ENCODE measurements at places on chromosomes 6 and 20.

- DNase-seq = no peak
Measured at GRCh38 chr20:41386502-41387427, 20.1 kb upstream of the EMILIN3 start.

DNA sequence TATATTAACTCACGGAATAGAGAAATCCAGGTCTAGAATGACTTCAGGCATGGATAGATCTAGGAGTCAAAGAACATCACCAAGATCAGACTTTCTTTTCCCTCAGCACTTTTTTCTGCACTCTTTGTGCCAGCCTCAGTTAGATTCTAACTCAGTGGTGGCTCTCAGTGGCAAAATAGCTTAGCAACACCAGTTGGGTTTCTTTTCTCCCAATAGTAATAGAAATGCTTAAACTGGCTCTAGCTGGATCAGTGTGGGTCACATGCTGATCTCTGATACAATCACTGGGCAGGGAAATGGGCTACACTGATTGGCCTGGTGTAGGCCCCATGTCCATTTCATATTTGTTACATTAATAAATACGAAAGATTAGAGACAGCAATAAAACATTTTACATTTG lies 44.2 kb upstream of the ARFGEF2 start:
- no peak for DNase-seq

DNA sequence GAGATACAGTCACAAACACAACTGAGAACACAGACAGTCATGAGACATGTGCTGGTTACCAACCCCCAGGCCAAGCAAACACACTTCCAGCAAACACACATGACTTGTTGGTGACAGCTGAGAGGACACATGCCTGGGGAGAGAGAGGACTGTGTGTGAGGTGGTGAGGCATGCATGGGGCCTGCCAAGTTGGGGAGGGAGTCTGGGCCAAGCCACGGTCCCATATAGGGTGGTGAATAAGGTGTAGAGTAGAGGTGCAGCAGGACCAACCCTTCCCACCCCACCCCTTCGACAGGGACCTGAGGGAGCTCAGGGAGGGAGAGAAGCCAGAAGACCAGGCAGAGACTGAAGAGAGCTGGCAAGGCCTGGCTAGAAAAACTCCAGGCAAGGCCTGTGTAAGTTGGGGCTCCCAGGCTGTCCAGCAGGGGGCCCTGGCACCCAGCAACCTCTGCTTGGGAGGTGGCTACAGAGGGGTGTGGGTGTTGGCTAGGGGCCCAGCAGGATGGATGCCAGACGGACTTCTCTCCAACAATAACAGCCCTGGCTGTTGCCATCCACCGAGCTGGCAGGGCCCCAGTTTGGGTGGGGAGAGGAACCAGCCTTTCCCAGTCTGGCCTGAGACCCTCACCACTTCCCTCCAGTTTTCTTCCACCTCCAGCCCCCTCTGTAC lies 2.0 kb upstream of the SLC29A1 start:
- peak; percentile 66 for DNase-seq

DNA sequence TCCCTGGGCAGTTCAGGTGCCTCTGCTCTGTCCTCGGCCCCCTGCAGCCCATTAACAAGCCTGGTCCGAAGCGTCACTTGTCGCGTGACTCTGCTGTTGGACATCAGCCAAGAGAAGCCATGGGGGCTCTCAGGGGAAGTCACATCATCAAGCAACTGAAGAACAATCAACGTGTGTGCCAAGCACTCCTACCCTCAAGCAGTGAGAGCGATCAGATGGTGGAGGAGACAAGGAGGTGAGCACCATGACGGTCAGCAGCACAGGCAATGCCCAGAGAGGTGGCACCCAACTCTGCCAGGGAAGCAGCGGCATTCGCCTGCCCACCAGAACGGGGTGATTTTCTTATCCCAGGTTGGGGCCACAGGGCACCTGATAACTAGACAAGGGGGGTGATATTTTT lies 132.7 kb downstream of the AGPAT4 start:
- DNase-seq = no peak

GRCh38 chr20:31723069-31723318 lies 326 bp upstream of the BCL2L1 start:
- DNase-seq = no peak

GRCh38 chr6:119339941-119340456 lies 9.6 kb downstream of the MAN1A1 start:
- DNase-seq = no peak
